ENCODE measurements at places on chromosomes 6 and 20.

DNA sequence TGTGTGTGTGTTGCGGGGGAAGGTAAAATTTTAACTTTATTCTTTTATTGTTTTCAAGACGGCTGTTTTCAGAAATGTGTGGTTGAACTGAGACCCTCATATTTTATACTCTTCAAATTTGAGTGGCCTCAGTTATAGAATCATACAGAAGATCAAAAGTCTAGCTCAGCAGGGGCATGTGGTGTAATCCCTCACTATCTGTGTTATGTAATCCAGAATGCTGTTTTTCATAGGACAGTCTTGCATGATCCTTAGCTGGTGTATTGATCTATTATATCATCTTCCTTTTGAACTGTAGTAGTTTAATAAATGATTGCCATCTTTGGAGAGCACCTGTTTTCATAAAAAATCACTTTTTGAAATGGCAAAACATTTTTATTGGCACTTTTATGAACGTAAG lies 1.4 kb downstream of the PLCB4 start:
- DNase-seq: no peak

DNA sequence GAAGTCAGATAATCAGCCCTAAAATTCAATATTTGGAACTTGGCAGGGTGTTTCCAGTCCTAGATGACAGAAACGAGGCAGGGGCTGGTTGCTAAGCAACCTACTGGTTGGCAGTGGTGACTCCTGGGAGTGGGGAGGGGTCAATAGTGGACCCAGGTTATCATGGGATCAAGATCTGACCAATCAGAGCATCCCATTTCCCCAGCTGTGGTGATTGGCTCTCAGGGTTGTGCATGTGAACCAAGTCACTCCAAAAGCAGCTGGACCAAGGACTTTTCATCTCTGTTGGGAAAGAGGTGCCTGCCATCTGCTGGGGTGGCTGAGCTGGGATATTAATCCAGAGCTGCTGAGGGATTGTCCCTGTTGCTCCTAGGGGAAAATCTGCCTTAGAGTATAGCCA lies 253.4 kb downstream of the PREX1 start:
- DNase-seq: peak; percentile 37

DNA sequence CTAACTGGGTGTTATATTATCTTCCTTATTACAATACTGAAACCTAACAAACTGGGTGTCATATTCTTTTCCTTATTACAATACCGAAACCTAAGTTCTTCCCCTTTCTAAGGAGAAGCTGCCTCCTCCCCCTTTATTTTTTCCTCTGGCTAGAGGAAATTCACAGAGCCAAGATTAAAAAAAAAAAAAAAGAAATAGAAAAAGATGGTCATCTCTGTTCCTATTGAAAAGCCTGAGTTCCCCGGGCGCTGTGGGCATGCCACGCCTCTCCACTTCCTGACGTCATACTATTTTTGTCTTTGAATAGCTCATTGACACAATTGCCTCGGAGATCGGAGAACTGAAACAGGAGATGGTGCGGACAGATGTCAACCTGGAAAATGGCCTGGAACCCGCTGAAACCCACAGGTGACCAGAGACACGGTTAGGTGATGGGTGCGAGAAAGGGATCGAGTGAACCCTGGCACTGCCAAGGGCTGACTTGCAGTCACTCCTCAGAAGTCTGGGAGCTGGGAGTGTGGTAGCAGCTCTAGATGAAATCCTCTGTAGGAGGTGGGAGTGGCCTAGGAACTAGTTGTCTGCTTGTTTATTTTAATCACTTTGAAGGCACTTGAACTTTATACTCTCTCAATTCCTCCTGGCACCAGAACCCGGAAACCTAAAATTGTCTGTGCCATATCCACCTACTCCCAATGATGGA lies 82.2 kb upstream of the NAA20 start:
- DNase-seq: peak; percentile 77

DNA sequence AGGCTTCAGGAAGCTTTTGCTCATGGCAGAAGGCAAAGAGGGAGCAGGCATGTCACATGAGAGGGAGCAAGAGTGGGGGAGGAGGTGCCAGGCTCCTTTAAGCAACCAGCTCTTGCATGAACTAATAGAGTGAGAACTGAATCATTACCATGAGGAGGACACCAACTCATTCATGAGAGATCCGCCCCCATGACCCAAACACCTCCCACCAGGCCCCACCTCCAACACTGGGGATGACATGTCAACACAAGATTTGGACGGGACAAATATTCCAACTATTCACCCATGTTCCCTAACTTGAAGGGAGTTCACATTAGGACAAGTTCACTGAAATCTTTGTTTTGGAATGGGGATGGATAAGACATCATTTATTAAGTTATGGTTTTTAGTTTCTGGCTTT lies 155.2 kb upstream of the ESR1 start:
- DNase-seq: no peak

DNA sequence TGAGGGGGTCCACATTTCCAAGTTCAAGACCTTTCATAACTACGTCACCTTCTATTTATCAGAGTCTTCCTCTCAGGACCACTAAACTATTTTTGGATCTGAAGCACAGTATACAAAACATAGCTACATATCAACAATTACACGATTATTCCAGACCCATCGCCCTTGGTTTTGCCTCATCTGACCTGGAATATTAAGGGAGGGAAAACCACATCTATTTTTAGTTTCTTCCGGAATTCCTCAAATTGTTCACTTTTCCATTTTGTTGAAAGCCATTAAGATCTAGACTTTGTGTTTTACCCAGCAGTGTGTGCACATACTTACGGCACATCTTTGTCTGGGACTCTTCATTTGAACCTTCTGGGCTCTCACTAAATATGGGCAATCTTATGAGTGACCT lies 12.0 kb upstream of the ADGRF5 start:
- DNase-seq: no peak

DNA sequence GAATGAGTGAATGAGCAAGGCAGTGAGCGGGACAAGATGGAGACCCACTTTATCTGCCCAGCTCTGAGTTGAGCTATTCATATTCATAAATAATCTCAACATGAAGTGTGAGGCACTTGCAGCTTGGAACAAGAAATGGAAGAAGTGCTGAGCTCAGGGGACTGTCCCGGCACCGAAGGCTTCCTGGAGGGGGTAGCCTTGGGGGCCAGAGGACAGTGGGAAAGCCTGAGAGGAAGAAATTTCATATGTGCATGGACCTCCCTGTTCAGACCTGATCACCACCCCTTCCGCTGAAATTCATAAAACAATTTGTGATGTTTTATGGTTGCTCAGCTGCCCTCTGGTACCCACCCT lies 103.2 kb downstream of the TOX2 start:
- no peak for DNase-seq

GRCh38 chr6:80586242-80586641 lies 479.8 kb downstream of the BCKDHB start:
- DNase-seq: no peak

- DNase-seq: peak; percentile 89
These were observed at the start of gene FOXO3 for GRCh38 chr6:108560463-108561308. TSS of gene FOXO3 (plus strand) at chr6:108560917. CDS start at chr6:108561209, 292 bp downstream.

GRCh38 chr20:58219342-58219700 lies 9.1 kb downstream of the ANKRD60 start:
- peak; percentile 41 for DNase-seq

GRCh38 chr6:36139431-36139830 lies 9.1 kb downstream of the MAPK13 start:
- no peak for DNase-seq

GRCh38 chr20:10854976-10855375 lies 181.2 kb upstream of the JAG1 start:
- DNase-seq: no peak

- no peak for DNase-seq
These were observed 128.8 kb downstream of the PLCB1 start for GRCh38 chr20:8260837-8261251.

GRCh38 chr6:5084781-5085647 lies at the start of gene PPP1R3G:
TSS of gene PPP1R3G (plus strand) at chr6:5085341. CDS start at chr6:5085486, 145 bp downstream.
- peak; percentile 42 for DNase-seq

DNA sequence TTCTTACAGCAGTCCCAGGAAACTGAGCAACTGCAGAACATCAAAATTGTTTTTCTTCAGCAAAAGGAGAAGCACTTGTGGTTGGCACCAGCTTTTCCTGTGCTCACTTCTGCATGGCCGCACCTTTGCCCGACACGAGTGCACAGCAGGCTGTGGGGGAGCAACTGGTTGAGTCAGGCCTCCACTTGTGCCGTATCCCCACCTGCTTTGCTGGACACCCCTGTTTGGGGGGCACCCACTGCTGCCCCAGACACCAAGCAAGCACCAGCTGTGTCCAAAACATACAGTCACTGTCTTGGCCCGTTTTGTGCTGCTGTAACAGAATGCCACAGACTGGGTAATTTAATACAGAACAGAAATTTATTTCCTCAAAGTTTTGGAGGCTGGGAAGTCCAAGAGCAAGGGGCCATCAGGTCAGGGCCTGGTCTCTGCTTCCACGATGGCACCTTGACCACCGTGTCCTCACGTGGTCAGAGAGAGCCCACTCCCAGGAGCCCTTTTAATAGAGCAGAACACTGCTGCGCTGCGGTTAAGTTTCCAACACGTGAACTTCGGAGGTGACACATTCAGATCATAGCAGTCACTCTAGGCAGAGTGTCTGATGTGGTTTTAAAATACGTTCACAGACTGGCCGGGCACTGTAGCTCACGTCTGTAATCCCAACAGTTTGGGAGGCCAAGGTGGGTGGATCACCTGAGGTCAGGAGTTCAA lies 8.7 kb upstream of the GMEB2 start:
- DNase-seq: no peak

DNA sequence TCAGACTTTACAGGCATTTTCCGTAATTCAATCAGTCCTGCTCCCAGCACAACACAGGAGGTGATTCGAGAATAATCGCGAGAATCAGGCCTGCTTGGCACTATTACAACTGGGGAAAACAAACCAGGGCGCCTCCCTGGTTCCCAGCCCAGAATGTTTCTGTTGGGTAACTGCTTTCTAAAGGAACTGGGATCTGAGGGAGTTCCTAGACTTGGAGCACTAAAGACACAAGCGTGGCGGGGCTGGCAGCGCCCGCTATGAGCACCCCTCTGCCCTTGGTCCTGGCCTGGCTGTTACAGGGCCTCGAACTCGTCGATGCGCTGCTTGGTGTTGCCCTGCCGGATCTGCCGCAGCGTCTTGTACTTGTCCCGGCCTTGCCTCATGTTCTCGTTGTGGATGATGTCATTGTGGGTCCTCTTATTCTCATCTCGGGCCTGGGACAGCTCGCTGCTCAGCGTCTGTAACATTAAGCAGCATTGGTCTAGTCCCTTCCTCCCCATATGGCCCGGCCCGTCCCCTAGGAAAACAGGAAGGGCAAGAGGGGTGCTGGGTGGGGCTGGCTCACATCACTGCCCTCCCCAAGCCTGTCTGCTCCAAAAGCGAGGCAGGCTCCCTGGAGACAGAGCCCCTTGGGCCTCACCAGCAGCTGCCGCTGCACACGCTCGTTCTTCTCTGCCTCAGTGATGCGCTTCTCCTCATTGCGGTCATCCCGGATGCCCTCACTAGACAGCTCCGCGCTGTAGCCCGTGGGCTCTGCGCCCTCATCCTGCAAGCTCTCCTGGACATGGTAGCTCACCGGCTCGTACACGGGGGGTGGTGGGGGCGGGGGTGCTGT lies 52.3 kb downstream of the EZR start:
- no peak for DNase-seq

DNA sequence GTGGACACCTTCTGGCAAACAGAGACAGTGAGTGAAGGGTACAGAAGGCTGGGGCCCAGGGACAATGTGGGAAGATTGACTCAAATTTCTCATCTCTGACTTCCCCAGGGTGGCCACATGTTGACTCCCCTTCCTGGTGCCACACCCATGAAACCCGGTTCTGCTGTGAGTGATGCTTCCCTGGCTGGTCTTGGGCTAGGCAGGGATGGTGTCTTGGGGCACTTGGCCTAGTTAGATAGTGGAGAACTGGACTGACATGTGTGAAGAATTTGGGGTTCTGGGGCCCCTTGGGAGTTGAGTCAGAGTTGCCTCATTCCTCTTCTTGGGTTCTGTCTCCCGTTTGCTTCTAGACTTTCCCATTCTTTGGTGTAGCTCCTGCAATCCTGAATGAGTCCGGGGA lies 34.2 kb downstream of the GSS start:
- DNase-seq: no peak

- DNase-seq: no peak
These were observed 41.1 kb downstream of the HS3ST5 start for GRCh38 chr6:114301596-114302219.
